Stimulated activated CD8-positive, alpha-beta memory T cell treated with anti-CD3 and anti-CD28 coated beads, Interleukin-7, amount 100 ng/mL, for 4 hours (primary cell): ENCODE measurements at places on chromosomes 2 and 18.
A peak's percentile ranks its signal among the peaks of the same experiment; 100 is the strongest.

- DNase-seq: no peak
Measured at GRCh38 chr2:99085421-99085820, 56.1 kb upstream of the C2orf15 start.

DNA sequence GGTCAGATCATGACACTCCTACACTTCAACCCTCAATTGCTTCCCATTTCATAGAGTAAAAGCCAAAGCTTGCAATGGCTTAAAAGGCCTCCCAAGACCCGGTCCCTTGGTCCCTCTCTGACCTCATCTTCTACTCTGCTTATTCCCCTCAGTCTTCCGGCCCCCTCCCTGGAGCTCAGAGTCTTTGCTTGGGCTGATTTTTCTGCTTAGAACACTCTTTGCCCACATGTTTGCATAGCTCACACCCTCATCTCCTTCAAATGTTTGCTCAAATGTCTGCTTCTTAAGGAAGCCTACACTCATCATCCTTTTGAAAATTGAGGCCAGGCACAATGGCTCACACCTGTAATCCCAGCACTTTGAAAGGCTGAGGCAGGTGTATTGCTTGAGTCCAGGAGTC, 65.6 kb upstream of the CAPN13 start:
- DNase-seq: no peak

DNA sequence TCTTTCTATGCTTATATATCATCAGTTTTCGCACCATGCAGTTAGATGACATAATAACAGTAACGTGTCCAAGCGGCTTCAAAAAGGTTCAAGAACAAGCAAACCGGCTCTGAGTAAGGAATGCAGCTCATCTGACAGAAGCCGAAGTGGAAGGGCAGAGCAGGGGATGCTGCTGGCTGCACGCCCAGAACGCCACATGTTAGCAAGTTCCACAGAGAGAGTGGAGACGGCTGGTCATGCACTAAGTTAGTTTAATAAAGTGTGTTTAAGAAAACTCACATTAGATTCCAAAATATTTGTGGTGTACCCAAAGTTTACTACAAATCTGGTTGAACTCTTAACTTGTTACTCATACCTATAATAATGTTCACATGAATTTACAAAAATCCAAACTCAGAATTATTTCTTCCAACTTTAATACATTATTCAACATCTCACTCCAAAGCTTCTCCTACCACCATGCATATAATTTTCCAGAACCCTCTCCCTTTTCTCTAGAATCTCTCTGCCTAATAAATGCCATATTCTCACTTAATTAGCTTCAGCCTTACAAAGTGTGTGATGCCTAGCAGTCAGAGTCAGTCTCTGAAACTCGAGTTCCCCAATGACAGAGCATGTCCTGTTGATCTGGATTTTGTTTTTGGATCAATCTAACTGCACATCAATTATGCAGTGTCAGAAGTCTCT, 170.0 kb downstream of the DNAH7 start:
- DNase-seq: no peak

- DNase-seq: no peak
Measured at GRCh38 chr2:238261718-238262375, 22.0 kb upstream of the HES6 start.

- no peak for DNase-seq
Measured at GRCh38 chr2:21055451-21055850, 11.6 kb upstream of the APOB start.

DNA sequence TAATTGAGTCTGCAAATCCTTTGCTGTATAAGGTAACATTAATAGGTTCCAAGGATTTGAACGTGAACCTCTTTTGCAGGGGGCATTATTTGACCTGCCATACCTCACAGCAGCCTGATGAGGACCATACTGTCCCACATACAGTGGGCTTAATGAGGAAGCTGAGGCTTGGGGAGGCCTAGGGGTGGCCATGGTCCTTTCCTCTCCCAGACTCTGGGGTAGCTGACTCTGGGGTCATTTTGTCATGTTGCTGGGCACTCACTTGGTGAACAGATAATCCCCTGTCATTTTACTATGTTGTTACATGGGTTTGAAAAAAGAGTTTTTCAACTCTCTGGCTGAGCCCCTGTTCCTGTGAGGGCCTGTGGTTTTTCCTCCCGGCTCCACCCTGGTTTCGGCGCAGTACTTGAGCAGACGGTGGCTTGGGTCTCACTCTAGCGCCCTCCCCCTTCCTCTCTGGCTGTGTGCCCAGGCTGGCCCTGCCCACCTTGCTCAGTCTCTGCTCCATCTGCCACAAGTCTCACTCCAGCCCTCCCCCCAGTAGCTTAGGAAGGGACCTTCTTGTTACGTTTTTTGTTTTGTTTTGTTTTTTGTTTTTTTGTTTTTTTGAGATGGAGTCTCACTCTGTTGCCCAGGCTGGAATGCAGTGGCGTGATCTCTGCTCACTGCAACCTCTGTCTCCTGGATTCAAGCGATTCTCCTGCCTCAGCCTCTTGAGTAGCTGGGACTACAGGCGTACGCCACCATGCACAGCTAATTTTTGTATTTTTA, 21.0 kb downstream of the INPP4A start:
- DNase-seq: peak; percentile 61

DNA sequence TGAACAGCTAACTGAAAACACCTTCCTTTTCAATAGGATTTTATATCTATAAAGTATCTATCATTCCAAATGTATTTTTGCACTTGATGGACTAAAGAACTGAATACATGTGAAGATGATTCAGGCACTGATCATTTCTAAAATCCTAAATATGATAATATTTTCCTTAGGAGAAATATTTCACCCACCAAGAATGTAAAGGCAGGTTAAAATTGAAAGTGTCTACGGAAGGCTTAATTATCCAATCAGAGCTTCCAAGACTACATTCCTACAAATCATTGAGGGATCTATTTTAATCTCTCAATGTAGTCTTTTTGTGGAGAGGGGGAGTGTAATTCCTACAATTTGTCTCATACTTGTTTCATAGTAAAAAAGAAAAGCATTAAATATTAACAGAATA, 3.6 kb downstream of the GALNT3 start:
- DNase-seq: no peak

DNA sequence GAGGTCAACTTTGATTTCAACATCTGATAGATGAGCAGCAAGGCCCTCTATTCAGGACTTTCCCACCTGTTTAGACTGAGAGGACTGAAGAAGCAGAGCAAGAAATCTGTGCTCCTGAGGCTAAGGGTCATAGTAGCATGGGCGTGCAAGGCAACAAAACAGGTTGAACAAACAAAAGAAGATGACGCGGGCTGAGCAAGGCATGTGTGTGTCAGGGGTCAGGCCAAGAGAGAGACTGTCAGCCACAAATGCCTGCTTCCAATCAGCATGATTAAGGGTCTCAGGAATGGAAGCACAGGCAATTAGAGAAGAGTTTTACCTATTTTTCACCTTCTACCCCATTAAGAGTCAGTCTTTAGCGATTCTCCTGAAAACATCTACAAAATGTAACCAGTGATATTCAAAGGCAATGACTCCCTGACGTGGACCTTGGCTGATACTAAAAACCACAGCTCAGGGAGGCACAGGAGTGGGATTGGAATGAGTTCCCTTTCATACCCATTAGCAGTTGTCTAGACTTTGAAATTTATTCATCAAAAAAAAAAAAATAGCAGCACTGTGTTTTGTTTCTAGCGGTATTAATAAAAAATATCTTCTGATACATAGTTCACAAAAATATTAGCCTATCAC, 81.9 kb downstream of the DYNAP start:
- no peak for DNase-seq

DNA sequence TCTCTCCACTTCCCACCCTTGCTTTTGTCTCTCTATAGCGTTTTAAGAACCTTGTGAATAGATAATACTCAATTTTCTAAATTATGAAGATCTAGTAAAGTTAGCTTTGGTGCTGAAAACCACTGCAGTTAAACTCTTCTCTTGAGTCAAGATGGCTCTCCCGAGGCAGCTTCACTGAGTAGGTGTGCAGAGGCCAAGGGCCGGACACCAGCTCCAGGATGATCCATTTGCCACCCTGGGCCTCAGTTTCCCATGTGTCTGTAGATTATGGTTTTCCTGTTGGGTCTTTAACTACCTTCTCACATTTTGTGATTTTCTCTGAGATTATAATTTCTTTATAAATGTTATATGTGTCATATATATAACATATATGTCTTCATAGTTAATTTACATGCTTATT, 68.5 kb upstream of the SH3RF3 start:
- no peak for DNase-seq

- no peak for DNase-seq
Measured at GRCh38 chr18:77116201-77117080, 16.1 kb downstream of the MBP start.

DNA sequence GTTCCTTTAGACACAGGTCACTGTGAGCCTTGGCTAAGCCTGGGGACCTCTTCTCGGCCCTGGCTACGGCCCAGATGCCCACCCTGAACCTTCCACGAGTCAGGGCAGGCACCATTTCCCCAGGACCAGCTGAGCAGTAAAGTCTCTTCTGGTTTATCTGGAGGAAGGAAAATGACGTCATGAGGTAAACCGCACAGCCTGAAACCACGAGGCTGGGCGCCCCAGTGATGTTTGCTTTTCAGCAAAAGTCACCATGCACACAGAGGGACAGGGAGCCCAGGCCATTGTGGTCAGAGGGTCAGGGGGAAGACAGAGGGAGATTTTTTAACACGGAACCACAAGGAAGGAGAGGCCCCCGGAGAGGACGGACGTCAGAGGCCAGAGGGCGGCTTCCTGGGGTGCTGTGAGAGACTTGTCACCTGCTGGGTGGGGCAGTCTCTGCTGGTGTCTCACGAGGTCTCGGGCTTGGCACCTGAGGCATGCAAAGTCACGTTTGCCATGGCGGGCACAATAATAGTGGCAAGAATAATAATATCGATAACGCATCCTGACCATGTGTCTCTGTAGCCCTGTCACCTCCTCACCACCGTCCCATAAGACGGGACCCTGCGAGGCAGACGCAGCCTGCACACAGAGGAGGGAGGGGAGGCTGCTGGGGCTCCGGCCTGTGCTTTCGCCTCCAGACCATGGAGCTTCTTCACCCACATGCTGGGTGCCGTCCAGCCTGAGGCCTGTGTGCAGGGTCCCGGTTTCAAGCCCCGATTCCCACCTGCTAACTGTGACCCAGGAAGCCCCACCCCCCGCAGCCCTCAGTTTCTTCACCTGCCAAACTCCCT, 33.2 kb upstream of the FOSL2 start:
- peak; percentile 70 for DNase-seq
